ENCODE measurements at places on chromosomes 1 and 21.

DNA sequence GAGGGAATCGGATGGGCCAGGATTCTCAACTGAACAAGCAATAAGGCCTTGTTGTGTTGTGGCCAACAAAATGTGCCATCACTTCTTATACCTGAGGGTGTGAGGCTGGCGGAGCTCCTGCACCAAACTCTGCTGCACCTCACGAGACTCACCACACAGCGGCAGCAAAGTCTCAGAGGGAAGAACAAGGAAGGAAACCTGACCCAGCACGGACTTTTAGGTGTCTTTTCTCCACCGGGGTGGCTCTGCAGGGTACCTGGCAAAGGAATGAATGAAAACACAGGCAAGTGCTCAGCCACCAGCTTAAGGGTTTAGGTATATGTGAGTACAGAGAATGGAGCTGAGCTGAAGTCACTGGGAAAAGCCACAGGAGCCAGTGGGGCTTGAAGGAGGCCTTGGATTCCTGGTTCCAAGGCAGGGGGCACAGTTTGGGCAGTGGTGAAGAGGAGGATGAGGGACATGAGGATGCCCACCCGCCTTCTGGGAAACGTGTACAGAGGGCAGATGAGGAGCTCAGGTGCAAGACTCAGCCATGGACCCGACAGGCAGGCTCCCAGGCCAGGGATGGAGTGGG is 31.1 kb upstream of the HSD3B1 start:
- DNase-seq: peak; percentile 37

DNA sequence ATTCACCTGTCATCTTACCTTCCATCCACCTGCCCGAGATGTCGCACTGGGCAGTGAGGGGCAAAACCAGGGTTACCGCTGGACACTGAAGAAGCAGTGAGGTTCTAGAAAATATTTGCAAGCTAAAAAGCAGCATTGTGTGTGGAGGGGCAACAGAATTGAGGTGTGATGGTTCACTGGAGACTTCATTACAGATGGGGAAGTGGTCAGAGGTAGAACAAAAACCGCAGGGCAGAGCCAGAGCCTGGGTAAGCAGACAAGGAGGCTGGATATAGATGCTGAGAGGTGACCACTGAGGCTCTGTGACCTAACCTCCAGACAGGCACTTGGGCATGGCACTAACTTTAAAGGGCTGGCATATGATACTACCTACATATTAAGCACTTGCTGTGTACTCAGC is 363.9 kb upstream of the PROX1 start:
- no peak for DNase-seq

DNA sequence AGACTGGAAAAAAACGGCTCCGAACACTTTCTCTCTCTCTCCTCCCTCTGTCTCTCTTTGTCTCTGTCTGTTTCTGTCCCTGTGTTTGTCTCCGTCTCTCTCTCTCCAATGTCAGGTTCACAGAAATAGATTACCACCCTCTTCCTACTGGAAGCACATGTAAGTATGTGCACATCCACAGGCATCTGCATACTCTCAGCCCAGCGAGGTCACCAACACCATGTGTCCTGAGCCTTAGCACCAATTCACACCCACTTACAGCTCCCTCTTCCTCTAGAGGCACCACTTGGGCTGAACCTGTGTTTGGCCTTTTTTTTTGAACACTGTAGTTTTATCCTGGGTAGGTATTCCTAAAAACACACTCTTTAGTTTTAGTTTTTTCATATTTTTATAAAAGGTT is 130.5 kb downstream of the ETS2 start:
- no peak for DNase-seq

DNA sequence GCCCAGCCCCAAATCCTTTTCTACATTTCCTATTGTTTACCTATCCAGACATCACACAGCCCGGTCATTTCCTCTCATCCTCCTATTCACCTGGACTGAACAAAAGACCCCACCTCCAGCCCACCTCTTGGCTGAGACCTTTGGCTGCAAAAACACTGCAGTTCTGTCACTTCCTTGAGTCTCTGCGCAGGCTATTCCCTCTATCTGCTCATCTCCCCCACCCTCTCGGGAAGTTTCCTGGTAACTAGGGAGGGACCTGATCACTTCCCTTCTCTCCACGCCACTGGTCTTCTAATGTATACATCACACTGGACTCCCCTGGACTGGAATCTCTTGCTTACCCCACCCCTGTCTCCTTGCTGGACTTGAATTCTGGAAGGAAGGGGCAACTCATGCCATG is 5.3 kb downstream of the HTR1D start:
- no peak for DNase-seq

DNA sequence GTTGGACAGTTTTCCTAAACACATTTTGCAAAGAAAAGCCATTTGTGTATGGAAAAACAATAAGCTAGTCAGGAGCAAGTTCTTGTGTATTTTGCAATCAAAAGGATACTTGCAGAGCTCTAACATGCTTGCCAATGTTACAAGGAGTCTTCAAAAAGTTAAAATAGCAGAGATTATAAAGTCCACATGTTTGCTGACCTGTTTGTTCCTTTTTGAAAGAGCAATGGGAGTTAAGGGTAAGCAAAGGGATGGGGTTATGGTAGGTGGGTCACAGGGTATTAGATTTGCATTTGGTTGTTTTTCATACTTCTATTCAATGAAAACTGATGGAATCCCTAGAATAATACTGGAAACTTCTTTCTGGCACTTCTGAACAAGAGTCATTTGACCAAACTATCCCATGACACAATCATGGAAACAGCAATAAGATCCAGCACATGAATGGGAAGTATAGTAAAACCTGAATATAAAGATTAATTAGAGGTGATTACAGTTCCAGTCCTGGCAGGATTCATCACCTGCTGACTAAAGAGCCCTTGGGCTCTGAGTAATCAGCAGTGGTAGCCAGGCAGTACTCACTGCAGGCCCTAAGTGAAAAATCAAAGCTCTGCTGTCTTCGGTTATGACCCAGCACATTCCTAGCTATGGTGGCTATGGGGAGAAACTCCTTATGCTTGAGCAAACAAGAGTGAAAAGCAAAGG is 27.1 kb upstream of the ZC3H11B start:
- DNase-seq: no peak

- no peak for DNase-seq
Observed at GRCh38 chr1:208093754-208094719, 150.1 kb downstream of the PLXNA2 start.

DNA sequence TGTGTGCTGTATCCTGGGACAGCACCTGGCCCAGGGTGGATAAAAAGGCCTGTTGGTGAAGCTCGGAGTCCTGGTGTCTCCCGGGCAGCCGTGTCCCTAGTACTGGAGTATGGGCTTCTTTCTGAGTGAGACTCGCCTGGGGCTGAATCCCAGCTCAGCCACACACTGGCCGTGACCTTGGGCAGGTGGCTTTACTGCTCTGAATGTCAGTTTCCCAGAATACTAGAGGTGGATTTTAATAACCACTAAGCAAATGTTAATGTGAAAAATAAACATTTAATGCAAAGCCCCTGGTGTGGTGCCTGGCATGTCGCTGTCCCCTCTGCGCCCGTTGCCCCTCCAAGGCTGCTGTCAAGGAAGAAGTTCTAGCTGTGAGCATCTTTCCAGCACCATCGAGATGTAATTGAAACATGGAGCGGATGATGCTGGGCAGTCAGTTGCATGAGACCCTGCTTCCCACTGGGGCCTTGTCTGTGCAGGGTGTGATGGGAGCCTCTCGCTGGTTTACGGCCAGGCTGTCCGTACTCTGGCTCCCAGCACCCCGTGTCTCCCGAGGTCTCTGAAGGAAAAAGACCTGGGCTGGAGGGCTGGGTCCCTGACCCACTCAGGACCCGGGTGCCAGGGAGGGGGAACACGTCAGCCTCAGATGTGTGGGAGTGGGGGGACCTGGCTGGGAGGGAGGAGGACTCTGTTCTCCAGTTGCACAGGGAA is 527.8 kb downstream of the MATN1 start:
- DNase-seq: no peak

DNA sequence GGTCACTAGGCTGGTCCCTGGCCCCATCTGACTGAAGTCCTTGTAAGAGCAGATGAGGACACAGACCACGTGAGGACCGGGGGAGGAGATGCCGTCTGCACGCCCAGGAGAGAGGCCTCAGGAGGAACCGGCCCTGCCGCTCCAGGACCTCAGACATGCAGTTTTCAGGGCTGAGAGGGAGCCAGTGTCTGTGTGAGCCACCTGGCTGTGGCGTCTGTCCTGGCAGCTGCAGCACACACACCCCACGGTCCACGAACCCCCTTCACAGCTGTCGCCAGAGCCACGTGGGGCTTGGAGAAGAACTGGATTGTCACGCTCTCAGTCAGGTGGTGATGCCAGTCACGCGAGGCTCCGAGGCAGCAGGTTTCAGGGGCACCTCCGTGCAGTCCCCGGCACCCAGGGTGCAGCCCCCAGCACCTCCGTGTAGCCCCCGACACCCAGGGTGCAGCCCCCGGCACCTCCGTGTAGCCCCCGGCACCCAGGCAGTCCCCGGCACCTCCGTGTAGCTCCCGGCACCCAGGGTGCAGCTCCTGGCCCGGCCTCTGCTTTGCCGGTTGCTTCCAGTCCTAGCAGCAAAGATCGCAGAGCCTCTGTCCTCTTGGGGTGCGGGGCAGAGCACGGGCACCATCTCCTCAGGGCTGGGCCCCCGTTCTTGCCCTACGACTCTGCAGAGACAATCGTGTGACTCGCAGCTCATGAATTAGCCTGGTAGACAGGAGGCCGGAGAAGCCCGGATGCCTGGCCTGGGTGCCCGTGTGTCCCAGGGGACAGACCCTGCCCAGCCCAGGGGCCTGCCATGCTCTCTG is 19.0 kb upstream of the SUMO3 start:
- peak; percentile 72 for DNase-seq

DNA sequence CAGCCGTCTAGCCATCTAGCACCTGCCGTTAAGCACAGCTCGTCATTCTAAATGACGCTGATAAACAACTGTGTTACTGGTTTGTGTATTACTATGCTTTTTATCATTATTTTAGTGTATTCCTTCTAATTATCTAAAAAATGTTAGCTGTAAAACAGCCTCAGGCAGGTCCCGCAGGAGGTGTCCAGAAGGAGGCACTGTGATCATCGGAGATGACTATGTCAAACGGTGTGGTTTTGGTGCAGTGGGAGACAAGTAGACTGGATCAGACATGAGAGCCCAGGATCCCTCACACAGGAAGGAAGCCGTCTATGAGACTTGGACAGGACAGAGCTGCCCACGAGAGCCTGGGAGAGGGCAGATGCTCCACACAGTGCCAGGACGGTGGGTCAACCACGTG is 55.3 kb upstream of the COL6A1 start:
- DNase-seq: no peak

DNA sequence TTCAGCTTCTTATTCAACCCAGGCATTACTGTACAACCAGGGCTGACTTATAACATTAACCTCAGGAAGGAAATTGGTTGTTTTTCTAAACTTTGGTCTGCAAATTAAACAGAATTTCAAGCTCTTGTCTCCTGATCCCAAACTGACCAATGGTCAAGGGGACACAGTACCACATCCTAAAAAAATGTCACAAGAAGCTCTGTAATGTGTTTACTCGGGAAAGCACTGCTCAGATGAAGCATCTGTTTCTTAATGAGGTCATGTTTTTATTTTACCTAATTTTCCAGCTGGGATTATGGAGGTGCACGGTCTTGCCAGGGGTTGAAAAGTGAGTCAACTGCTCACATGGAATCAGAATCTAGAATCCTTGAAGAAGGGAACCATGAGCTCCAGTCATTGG is 18.7 kb downstream of the ADAMTS5 start:
- DNase-seq: no peak

DNA sequence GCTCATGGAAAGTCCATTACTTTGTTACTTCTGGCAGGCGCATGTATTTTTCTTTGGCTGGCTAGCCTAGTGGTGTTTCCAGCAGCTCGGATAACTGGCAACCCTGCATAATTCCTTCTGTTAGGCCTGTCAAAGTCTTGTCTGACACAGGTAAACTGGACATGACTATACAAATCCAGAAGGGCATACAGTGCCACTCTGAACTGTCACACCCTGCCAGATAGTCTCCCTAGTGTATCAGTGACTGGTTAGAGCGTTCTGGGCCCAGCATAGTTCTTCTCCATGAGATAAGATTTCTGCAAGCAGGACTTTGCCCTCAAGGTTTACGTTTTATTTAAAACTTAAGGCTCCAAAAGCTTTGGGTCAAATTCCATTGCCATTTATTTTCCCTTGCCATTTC is 177.7 kb upstream of the GORAB start:
- no peak for DNase-seq

DNA sequence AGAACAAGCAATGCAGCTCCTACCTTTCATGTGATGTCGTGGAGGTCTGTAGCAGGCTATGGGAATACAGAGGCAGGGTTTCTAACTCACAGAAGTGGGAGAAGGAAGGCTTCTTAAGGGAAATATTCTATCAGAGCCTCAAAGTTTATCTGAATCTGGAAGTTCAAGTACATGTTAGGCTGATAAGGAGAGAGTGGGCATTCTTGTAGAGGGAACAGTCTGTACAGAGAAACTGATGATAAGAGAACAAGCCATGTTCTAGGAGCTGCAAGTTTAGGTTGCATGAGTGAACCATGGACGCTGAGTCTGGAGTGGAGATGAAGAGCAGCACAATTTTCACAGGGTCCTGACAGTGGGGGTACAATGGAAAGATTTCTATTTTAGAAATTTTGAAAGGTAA is 344.0 kb downstream of the CHRM3 start:
- DNase-seq: no peak

DNA sequence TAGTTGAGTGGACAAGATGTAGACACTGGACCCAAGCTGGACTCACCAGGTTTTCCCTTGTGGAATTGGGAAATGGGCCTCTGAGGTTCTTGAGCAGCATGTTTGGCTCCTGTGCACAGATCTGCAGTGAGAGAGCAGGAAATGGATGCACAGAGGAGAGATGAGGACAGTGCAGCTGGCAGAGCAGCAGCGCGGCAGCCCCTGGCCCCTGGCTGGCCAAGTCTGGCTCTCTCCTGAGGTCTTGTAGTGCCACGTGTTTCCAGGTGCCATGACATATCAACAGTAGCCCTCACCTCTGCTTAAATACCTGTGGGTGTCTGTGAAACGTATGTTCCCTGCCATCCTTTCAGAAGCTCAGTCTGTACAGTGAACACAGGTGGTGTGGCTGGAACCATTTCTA is 19.2 kb upstream of the BCL10 start:
- DNase-seq: no peak

- peak; percentile 60 for DNase-seq
Observed at GRCh38 chr1:26289158-26290059, 9.5 kb downstream of the SH3BGRL3 start.

DNA sequence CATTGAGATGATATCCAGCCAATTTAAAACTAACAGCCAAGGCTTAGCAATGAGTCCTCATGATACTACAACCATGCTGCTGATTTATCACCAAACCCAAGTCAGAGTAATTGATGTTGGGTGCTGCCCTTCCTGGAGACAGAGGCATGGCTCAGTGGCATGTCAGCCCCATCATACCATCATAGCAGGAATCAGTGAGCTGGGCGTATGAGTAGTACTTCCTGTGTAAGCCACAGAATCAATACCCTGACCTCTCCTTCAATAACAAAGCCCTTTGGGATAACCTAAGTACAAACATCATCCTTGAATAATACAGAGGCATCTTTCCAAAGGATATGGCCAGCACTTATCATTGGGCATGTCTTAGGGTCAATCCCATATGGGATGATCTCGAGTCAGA is 3.0 kb upstream of the LCE1E start:
- DNase-seq: no peak

Data from frontal cortex (tissue), 4 donors.